ENCODE measurements at places on chromosomes 2 and 18. TPM values are rescaled to one million over a fixed set of nuclear protein-coding genes. Genes with fewer than 3 reads are reported as not detected.

DNA sequence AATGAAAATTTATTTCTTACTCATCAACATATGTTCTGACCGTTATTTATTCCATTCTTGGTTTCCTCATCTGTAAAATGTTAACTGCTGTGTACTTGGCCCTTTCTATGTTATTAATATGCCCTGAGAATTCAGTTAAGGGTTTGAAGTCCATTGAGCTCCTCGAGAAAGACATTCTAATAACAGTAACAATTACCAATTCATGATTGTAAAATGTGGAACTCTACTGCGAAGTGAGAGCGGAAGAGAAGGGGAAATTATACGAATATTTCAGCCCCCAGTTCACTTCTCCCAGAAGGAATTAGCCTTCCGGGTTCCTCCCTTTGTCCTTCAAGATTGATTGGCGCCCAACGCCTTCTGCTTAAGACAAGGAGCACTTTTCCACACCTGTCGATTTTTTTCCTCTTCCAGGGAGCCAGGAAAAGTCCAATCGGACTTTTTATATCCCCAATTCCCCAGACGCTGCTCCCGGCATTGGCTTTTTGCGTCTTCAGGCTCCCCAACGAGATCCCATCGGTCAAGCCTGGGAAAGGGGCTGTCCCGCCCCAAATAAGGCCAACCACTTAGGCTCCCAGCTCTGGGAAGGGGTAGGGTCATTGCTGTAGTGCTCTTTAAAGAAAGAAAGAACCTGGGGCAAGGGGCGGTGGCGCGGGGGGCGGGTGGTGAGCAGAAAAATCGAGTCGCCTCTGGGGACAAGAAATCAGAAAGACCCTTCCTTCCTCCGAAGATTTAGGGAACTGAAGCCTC lies 1.6 kb downstream of the DSC2 start:
- peak; percentile 14 for DNase-seq

DNA sequence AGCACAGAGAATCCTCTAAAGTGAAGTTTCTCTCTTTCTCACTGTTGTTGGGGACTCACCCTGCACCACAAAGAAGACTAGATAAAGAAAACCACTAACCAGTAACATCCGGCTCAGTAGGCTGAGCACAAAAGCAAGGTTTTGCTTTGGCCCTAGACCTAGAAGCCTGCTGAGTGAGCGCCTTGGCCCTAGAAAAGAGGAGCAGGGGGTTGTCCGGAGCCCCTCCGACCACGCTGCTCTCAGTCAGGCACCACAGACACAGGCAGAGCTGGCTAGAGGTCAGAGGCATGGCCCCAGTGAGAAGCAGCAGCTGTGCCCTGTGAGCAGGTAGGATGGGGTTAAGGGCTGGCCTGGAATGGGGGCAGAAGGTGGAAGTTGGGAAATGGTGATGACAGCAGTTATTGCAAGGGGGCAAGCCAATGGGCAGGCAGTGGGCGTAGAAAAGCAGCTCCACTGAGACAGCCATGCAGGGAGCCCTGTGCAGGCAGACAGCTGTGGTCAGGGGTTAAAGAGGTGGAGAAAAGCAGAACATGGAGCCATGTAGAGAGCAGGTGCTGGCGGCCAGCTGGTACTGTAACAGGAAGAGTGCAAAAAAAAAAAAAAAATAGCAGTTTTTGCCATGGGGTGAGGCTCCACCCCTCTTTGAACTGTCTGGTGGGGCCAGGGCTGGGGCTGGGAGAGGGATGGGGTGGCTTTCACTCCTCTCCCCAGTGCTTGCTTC lies 36.9 kb upstream of the SLC14A1 start:
- no peak for DNase-seq

DNA sequence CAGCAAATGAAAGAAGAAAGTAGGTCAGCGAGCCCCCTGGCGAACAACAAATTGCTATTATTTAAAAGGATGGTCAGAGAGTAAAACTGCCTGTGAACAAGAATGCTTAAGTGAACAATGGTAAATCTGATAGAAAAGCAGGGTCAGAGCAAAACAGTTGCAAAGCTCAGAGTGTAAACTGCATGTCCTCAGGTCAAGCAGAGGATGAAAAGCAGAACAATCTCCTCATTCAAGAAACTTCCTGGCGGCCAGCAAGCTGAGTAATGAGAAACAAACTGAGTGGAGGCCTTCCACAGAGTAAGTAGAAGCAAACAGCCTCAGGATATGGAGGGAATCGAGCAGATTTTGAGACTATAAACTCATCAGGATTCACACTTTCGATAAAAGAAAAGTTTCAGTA lies 117.9 kb downstream of the PPP1R1C start:
- no peak for DNase-seq

DNA sequence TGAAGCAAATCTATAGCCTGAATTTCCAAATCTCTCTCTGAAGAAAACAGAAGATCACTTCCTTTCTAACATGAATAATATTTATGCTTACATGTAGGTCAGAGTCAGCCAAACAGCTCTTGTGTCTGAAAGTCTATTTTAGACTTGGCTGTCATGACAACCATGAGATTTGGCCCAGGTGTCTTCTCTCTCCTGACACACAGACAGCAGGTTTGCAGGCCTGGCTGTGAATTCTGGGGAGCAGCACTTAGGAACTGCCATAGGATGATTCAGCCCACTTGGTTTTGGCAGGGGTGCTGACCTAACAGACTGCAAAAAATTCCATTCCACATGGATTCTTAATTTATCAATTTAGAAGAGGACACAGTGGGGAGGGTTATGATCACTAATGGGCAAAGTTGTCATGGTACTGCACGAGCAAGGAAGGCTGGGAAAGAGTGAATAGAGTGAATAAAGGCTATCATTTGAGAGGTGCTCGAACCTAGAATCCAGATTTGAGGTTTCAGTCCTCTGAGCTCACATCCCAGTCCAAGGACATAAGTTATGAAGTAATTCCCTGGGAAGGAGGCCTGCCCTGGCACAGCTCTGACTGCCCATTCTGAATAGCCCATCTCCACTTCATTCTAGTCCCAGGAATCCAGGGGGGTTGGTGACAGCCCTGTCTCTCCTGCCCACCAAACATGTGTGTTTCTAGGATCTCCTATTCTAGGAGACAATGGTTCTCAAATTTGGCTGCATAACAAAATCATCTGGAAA lies 453.9 kb upstream of the TRIB2 start:
- peak; percentile 46 for DNase-seq

- DNase-seq: no peak
Measured at GRCh38 chr18:10226971-10227370, 227.5 kb upstream of the APCDD1 start.

GRCh38 chr2:231542136-231542535 lies 11.9 kb upstream of the NMUR1 start:
- no peak for DNase-seq

DNA sequence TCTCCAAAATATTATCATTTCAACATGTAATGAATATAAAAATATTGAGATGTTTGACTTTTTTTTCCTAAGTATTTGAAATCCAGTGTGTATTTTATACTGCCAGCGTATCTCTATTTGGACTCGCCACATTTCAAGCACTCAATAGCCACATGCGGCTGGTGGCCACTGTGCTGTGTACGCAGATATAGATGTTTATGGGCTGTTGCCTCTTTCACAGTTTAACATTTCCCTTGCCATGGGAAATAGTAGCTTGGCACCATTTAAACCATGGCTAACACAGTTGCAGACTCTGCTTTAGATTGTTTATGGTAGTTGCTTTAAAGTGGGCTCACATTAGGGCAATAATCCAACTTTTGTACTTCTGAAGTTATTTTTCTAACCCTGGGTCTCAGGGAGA lies 136.6 kb upstream of the ITGB6 start:
- DNase-seq: no peak

DNA sequence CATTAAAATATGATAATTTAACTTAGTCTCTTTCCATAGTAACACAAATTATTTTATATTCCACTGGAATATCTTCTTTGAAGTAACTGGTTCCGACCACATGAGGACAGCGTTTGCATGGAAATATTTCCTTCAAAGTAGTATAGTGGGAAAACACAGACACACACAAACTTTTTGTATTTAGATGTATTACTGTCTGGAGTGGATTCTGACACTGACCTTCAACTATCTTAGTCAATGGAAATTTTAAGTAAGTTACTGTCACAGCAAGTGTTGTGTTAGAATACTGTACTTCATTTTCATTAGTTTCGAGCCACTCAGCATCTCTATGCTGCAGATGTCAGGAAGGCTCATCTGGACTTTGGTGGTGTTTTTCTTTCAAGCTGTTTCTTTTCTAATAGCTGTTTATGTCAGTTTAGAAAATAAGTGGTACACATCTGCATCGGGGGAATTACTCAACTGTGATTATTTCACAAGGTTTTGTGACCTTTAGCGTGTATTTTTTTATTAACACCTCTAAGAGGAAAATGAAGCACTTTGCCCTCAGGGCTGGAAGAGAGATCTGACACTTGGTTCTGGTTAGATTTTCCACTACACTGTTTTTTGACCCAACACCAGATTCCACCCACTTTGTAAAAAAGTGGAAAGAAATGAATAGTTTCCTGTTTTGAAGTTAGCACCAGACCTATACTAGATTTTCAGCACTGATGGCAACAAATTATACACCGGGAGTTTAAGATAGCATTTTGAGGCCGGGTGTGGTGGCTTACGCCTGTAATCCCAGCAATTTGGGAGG lies 18.9 kb upstream of the THOC1 start:
- DNase-seq: peak; percentile 34

- DNase-seq: peak; percentile 4
Measured at GRCh38 chr2:210913461-210913860, 357.1 kb downstream of the CPS1 start.

DNA sequence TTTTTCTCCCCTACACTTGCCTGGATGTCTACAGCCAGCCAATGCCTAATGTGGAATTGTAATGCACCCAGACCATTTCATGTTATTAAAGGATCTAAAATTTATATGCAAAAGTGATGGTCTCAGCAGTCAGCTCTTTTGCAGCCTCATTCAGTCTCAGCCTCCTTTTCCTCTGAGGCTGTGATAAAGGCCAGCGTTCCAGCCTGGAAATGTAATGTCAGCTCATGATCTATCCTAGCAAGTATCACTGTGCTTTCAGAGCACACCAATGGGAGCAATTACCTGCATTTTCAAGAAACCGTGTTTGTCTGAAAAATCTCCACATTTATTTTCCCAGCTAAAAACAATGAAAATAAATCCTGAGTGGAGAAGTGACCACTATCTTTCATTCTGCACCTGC lies 274.6 kb downstream of the CDH20 start:
- DNase-seq: no peak

DNA sequence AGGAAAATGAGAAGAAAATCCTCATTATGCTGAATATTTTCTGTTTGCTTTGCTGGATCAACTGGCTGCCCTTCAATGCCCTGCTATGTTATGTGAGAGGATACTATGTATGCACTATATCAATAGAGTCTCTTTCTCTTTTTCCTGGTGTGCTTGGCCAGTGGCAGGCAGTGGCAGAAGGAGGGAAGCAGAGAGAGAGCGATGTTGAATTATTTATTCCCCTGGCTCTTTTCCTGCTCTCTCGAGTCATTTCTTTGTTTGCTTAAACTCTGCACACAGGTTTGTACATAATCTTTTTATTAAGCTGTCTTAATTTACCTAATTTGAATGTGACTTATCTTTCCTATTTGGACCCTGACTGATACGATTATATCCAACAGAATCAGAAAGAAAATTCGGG lies 1727.3 kb downstream of the SUCLG1 start:
- no peak for DNase-seq

DNA sequence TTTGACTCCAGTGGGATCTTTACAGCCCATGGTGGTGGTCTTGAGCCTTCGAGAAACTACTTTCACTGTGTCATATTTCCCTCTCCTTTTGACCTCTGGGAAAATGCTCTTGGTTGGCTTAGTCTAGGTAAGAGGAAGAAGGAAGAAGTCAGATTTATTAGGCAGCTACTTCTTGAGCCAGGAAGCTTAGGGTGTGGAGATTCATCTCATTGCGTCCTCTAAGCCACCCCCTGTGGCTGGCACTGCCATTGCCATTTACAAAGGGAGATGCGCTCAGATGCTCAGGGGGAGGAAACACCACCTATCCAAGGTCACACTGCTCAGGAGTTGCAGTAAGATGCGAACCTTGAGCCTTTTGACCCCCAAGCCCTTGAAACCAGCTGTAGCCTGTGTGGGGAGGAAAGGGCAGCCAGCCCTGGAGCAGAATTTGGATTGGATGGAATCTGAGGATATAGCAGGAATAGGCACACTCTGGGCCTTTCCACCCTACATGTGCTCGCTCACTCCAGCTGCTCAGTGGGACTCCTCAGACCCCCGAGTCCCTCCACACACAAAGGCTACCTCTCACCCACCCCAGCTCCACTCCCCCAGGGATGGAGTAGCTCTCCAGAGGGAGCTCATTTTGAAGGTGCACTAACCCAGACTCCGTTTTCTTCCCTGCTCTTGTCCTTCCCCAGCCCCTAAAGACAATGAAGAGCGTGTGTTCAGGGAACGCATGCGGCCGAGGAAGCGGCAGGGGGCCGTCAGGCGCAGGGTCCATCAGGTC lies 321.3 kb upstream of the EPAS1 start:
- no peak for DNase-seq

DNA sequence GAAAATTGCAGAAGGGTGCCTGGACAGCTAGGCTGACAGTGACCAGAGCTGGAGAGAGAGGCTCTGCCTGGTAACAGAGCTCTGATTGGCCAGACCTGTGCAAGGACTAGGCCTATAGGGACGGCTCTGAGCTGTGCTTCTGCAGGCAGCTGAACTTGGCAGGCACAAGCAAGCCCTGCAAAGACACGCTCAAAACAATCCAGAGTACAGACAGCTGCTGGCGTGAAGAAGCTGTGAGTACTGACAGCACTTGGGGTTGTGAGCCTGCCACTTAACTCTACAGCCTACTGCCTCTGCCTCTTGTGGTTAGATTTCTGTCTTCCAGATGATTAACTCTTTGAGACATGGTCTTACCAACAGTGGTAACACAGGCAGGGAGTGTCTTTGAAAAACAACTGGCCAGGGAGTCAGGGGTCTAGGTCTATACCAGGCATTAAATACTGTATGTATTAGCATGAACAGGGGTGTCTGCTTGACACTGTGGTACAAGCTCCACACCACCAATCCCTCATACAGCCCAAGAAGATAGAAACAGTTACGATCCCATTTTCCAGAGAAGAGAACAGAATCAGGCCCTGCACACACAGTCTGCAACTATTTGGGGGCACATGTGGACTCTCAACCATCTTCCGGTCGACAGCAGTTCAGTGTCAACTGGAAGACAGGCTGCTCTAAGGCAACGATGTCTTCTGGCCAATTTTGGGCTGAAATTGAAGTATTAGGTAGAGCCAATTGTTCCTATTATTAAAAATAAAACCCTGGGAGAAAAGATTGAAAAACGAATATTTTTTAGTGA lies 568.4 kb downstream of the TNS1 start:
- peak; percentile 93 for DNase-seq

DNA sequence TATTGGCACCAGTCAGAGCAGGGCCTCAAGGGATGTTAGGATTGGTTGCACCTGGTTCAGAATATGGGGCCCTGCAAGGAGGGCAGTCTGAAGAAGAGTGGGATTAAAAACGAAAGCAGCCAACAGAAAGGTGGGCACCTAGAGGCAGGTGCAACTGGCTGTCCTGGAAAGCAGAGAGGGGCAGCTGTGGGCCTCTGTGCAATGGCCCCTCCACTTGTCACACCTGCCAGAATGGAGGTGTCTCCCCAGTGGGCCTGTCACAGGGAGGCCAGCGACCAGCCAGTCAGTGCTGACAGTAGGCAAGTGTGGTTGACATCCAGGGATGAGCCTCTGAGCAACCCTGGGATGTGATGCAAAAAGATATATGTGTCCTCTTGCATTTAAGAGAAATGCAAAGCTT lies 37.7 kb downstream of the INPP4A start:
- DNase-seq: no peak

Gene TRIM43
- polyA plus RNA-seq: not detected

Gene CNDP1
- polyA plus RNA-seq: 0.31 TPM

Gene PDCD1
- polyA plus RNA-seq: 0.12 TPM

Gene SNRNP200
- 100 TPM for polyA plus RNA-seq

Gene GALNT5
- 1.7 TPM for polyA plus RNA-seq

Gene FAM124B
- 7.0 TPM for polyA plus RNA-seq

Gene DUSP19
- polyA plus RNA-seq: 2.0 TPM

Gene FBXO15
- 0.57 TPM for polyA plus RNA-seq

Gene APCDD1
- 11.1 TPM for polyA plus RNA-seq

Gene DSG2
- polyA plus RNA-seq: 3.8 TPM

All from hindlimb muscle (tissue), 1 donor.